ENCODE measurements at places on chromosomes 1 and 21.

GRCh38 chr1:89165811-89166210, 10.0 kb downstream of the GBP7 start:
- DNase-seq: no peak

DNA sequence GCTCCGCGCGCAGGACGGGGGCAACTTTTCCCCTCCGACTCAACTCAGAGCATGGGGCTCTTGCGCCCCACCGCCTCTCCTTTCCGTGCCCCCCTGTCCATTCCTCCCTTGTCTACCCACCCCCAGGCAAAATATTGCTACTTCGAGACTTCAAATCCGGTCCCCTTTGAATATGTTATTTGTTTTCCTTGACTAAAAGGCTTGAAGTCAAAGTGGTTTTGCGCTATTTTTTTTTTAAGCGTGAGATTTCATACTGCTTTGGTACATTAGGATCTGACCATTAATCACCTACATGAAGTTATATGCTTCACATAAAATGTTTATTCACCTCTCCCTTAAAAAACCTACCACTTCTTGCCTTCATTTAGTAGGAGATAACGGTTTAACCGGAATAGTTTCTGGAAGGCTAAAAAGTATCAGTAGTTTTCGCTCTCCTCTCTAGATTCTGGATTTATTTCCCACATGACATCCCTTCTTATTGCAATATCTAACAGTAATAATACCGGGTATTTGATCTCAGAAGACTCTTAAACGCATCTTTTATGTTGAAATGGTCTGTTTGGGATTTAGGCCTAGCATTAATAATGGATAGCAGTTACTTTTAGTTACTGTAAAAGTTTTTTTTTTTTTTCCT, 1.6 kb downstream of the NFIA start:
- DNase-seq: no peak

GRCh38 chr1:31010086-31010989, 55.2 kb downstream of the PUM1 start:
- no peak for DNase-seq

GRCh38 chr1:36582066-36582755, 99.5 kb upstream of the CSF3R start:
- no peak for DNase-seq

- DNase-seq: no peak
These were observed 100.2 kb downstream of the SMYD2 start for GRCh38 chr1:214380986-214381695.

- no peak for DNase-seq
These were observed 771 bp downstream of the EIF4G3 start for GRCh38 chr1:21175670-21176581.

DNA sequence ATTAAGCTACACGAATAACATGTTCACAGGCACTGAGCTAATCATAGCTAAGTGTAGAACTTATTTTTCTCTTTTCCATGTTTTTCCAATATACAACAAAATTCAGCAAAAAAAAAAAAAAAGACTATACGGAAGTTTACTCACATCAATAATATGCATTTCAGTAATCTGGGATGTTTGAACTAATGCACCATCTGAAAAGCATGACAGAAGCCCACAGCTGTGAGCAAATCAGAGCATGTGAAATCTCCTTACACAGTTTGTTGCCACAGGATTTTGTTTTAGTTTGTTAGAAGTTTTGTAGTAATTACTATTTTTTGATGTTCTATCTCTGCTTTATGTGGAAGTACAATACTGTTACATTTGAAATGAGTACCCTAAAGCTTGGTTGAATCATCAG, 1051.7 kb downstream of the TTLL7 start:
- no peak for DNase-seq

DNA sequence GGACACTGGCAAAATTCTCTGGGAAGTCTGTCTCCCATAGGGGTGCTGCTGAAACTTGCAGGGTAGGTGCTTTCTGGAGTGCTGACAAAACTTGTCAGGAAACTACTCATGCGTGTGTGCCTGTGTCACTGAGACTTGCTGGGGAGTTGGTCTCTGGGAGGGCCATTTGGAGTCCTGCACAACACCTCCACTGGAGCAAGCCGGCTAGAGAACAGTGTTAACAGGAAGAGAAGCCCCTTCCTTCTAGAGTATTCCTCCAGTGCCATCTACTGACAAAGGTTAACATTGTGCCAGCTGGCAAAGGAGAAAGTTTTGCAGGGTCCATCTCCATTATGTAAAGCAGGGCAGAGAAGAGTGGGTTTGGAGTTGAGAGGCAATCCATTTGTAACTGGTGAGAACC, 30.0 kb downstream of the ZMYM4 start:
- DNase-seq: no peak

GRCh38 chr21:36860736-36861594, 105.5 kb downstream of the HLCS start:
- no peak for DNase-seq
